ENCODE measurements at places on chromosomes 3 and 15.

DNA sequence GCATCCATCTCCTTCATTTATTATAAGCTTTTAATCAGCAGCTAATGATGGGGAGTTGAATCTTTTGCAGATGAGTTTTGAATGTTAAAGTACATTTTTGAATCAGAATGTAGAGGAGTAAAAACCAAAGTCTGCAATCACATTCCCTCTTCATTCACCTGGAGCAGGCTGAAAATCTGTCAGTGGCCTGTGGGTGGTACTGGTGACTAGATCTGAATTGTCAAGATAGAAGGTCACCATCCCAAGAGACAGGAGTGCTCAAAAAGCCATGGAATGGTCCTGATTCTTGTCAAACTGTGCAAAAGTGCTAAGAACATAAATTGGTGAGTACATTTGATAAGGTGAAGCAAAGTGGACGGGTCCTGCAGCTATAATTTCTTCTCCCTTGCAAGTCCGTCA lies 881.3 kb upstream of the NR2F2 start:
- DNase-seq, result no peak

- peak; percentile 51 for DNase-seq
These were observed 15.1 kb downstream of the LINGO1 start for GRCh38 chr15:77617476-77618230.

DNA sequence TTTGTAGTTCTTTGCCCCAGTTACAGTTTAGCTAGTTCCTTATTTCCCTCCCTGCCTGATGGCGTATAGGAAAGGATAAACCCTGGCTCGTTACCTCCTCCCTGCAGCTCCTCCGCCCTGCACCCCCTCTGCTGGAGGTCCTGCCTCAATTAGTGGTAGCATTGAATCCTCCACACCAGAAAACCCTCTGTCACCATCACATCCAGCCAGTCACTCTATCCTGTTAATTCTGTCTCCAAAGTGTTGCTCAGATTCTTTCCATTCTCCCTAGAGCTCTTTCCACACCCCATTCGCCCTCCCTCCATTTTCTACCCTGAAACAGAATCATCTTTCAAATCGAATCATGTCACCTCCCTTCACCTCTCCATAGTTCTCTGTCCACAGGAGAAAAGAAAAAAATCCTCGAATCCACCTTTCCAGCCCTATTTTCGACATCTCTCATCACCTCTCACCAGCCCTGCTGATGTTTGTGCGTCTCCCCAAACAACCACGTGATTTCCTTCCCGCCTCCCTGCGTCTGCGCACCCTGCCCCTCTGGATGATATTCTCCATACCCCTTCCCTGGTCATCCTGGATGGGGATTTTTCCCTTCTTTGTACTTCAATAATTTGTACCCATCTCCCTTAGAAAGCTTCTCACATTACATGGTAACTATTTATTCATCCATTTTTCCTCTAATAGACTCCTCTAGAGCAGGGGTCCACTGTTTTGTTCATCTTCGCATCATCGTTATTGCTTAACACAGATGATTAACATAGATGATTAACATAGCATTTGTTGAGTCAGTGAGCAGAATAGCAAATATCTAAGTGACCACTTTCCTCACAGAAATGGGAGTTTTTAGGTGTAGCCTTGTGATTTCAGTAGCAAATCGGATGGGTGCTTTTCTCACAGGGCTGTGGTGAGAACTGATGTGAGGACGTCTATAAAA lies 37.1 kb downstream of the MAP3K13 start:
- no peak for DNase-seq

DNA sequence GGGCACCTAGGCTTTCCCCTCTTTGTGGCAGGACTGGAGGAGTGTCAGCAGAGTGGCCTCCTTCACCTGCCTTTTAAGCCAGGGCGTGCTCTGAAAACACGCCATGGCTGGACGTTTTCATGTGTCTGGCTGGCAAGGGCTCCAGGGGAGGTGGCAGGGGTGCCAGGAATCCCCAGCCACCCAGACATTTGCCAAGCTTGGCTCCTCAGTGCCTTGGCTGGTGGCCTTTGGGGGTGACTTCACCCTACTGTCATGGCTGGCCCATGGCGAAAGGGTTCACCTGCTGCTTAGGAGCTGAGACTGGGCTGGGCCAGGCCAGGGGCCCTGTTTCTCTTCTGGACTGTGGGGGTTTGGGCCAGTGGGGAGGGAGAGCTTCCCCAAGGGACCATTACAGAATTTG lies 17.6 kb downstream of the KLF13 start:
- DNase-seq, result no peak

DNA sequence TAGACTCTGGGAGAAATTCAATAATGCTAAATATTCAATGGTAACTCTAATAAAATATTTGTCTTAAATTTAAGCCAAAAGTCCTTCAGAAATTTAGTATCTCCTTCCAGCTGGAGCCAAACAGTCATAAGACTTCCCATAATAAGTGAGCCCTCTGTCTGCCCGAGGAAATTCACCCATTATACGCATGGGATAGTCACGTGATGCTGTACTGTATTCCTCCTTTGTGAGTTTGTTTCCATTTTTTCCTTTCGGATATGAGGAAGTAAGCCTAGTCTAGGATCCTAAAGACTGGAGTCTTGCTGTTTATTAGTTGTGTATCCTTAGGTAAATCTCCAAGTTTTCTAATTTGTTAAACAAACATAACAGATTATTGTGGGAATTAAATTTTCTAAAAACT lies 110.4 kb upstream of the PLAAT1 start:
- no peak for DNase-seq

- DNase-seq, result no peak
These were observed 165.1 kb upstream of the STAC start for GRCh38 chr3:36215241-36215640.

DNA sequence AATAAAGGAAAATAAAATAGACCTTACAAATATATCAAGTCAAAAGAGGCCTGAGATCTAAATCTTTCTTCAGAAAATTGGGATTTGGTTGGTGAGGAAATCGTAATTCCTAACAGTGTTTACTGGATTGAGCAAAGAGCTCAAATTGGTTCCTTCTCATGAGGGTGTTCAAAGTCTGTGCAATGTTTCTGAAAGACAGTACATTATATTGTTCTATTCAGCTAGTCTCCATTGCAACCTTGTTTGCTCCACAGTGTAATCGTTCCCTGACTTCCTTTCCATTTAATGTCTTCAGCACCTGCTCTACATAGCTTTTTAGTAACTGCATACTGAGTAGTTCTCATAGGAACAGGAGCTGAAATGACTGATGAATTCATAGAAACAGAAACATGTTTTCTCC lies 326.8 kb downstream of the SUCLG2 start:
- no peak for DNase-seq

DNA sequence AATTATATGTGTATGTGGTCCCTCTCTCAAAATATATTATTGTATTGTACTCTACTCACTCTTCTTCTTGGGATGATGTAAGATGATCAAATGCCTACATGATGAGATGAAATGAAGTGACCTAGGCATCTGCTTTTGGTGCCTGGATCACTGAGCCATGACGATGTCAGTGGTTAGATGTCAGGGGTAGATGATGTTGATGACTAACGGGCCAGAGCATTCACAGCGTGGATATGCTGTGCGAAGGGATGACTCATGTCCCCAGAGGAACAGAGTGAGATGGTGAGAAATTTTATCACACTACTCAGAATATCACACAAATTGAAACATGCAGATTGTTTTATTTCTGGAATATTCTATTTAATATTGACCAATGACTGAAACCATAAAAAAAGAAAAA lies 233.9 kb upstream of the CADM2 start:
- no peak for DNase-seq

DNA sequence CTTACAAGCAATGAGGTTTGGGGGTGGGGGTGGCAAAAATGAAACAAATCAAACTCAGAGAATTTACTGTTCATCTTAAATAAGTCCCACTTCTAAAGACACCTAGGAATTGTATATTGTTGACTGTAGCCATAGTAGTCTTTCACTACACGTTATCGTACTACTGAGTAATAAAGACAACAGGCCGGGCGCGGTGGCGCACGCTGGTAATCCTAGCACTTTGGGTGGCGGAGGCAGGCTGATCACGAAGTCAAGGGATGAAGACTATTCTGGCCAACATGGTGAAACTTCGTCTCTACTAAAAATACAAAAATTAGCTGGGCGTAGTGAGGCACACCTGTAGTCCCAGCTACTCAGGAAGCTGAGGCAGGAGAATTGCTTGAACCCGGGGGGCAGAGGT lies 231.6 kb downstream of the CTNNB1 start:
- DNase-seq, result no peak
